ENCODE measurements at places on chromosomes 1 and 21. TPM values are rescaled to one million over a fixed set of nuclear protein-coding genes. Genes with fewer than 3 reads are reported as not detected.

- DNase-seq: no peak
These were observed 22.6 kb downstream of the PLCH2 start for GRCh38 chr1:2498648-2499047.

ARPC5 gene
- total RNA-seq: 36.5 TPM

LCA5L gene
- total RNA-seq: 1.3 TPM

ERICH3 gene
- not detected for total RNA-seq

Measured in right cardiac atrium (tissue), 5 donors.